ENCODE measurements at places on chromosomes 6 and 20. TPM values are rescaled to one million over a fixed set of nuclear protein-coding genes. Genes with fewer than 3 reads are reported as not detected.

DNA sequence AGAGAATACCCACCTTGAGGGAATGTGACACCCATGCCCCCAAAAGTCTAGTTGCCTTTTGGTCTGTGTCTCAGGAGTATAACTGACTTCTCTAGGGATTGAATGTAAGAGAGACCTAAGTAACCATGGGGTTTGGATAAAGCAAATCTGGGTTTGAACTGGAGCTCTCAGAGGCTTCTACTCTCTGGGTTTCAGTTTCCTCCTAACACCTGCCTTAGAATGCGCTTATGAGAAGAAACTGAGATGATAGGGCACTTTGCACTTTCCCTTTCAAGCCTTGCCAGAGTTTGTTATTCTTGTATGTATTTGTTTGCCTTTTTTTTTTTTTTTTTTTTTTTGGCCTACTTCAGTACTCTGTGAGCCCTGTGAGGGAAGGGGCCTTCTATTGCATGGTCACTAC is 19.4 kb downstream of the SDHAF4 start:
- DNase-seq, result no peak

DNA sequence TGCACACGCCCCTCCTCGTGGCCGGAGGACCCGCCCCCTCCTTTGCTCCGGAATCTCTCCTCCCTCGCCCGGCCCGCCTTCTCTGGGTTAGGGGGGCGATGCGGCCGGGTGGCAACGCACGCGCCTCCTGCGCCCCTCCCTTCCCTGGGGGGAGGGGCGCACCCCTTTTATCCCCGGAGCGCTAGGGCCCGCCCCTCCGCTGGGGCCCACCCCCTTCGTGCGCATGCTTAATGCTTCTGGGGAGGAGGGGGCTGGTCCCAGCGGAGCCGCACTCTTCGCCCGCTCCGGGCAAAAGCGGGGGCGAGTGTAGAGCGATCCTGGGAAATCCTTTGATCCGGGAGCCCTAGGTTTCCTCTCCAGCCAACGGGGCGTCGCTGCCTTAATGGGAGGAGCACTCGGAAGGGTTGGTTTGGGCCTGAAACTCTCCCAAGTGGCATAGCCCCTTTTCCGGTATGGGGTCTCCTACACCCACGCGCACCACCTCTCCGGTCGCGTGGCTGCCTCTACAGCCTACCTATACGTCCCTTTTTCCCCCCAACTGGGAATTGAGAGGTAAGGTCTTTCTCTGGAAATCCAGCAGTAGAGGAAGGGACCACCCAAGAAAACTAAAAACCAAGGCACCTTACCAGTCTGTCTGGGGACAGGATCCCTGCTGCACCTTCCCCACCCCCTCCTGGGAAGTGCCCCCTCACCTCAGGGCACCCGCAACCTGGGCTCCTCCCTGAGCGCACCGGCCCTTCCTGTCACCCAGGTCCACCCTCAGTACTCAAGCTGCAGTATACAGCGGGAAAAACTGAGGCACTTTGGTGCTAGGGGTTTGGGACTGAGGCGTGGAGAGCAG is 2.1 kb downstream of the SOX12 start:
- peak; percentile 98 for DNase-seq

- no peak for DNase-seq
These were observed 176.3 kb upstream of the CDYL start for GRCh38 chr6:4599924-4600323.

DNA sequence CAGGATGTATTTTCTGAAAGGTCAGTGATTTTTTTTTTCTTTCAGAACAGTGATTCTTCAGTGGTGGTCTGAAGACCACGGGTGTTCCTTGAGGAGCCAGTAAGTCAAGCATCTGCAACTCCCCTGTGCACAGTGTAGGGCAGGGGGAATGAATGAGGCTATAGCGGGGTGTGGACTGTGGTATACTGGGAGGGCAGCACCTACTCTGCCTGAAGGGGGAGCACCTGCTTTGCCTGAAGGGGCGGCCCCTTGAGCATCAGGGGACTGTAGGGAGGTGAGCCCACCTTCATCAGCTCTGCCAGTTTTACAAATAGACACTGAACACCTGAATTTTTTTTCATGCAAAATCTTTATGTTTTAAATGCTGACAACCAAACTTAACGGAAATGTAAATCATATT is 77.5 kb upstream of the RIPOR2 start:
- no peak for DNase-seq

GRCh38 chr20:10917826-10918225 is 244.0 kb upstream of the JAG1 start:
- no peak for DNase-seq

- no peak for DNase-seq
These were observed 288.1 kb upstream of the ID4 start for GRCh38 chr6:19549109-19549508.

The TOMM34 gene
- 39.6 TPM for polyA plus RNA-seq

The PREX1 gene
- polyA plus RNA-seq, result 8.5 TPM

The GGTLC1 gene
- polyA plus RNA-seq, result not detected

The THBD gene
- 9.7 TPM for polyA plus RNA-seq

The RFX6 gene
- polyA plus RNA-seq, result not detected

The TEAD3 gene
- 11.3 TPM for polyA plus RNA-seq

The KCNS1 gene
- polyA plus RNA-seq, result 0.19 TPM
